Endothelial cell of umbilical vein (primary cell): ENCODE measurements at places on chromosomes 7 and 10.

- no peak for DNase-seq
These were observed 11.8 kb upstream of the SGPL1 start for GRCh38 chr10:70803775-70804420.

DNA sequence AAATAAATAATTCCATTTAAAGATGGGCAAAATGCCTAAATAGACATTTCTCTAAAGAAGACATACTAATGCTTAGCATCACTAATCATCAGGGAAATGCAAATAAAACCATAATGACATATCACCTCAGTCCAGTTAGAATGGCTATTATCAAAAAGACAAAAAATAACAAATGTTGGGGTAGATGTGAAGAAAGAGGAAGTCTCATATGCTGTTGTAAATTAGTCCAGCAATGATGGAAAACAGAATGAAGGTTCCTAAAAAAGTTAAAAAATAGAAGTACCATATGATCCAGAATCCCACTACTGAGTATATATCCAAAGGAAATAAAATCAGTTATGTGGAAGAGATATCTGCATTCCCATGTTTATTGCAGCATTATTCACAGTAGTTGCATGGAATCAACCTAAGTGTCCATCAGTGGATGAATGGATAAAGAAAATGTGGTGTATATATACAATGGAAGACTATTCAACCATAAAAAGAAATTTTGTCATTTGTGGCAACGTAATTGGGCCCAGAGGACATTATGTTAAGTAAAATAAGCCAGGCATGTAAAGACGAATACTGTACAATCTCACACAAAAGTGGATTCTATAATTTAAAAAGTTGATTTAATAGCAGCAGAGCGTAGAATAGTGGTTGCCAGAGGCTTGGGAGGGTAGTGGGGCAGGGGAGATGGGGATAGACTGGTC, 52.0 kb downstream of the TCAF1 start:
- no peak for DNase-seq

GRCh38 chr10:14563076-14563336, 211.7 kb downstream of the FAM107B start:
- no peak for DNase-seq

DNA sequence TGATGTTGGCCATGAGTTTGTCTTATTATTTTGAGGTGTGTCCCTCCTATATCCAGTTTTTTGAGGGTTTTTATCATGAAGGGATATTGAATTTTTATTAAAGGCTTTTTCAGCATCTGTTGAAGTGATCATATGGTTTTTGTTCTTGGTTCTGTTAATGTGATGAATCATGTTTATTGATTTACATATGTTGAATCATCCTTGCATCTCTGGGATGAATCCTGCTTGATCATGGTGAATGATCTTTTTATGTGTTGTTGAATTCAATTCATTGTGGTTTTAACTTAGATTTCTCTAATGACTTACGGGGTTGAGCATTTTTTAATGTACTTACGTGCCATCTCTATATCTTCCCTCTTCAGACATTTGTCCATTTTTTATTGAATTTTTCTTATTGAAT, 22.9 kb downstream of the DLD start:
- no peak for DNase-seq

- no peak for DNase-seq
These were observed 13.7 kb upstream of the PDLIM1 start for GRCh38 chr10:95304463-95304862.

DNA sequence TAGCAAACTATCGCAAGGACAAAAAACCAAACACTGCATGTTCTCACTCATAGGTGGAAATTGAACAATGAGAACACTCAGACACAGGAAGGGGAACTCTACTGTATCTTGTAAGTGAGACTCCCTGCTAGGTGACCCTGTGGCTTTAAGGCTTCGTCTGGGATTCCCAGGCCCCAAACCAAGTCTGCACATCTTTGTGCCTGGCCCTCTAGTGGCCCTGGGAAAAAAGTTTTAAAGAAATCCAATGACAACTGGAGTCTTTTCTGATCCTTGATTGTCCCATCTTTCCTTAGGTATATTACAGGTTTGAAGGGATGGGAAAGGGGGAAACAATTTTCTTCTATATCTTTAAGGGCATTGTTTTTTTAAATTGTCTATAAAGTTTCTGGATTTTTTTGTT, 10.6 kb upstream of the LIPM start:
- peak; percentile 33 for DNase-seq

GRCh38 chr7:82156168-82156567, 287.4 kb downstream of the CACNA2D1 start:
- DNase-seq, result no peak

GRCh38 chr10:35124540-35124939, 2.1 kb upstream of the CREM start:
- no peak for DNase-seq

- no peak for DNase-seq
These were observed 85.1 kb downstream of the FAM204A start for GRCh38 chr10:118256825-118257570.

GRCh38 chr7:42494199-42494710, 257.2 kb upstream of the GLI3 start:
- no peak for DNase-seq

GRCh38 chr7:148967032-148967372, 61.3 kb downstream of the PDIA4 start:
- DNase-seq, result no peak

DNA sequence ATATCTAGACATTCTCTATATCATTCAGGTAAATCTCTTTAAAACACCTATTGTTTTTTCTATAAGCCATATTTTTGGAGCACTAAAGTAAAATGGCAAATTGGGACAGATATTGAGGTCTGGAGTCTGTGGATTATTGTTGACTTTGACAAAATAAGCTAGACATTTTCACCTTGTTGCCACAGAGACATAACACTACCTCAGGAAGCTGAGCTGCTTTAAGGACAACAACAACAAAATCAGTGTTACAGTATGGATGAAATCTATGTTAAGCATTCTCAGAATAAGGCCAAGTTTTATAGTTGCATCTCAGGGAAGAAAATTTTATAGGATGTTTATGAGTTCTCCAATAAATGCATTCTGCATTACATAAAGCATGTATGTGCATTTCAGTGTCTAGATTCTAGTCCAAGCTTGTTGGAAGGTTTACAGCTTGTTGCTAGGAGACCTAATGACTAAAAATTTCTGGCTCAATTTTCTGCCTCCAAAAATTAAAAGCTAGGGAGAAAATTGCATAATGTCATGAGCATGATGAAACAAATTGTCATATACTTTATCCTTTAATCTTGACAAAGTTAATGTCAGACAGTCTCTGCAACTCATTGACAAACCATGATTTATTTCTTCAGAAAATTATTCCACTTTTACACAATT, 18.3 kb downstream of the LIPM start:
- no peak for DNase-seq
